ENCODE measurements at places on chromosomes 7 and 10.
A peak's percentile ranks its signal among the peaks of the same experiment; 100 is the strongest.

DNA sequence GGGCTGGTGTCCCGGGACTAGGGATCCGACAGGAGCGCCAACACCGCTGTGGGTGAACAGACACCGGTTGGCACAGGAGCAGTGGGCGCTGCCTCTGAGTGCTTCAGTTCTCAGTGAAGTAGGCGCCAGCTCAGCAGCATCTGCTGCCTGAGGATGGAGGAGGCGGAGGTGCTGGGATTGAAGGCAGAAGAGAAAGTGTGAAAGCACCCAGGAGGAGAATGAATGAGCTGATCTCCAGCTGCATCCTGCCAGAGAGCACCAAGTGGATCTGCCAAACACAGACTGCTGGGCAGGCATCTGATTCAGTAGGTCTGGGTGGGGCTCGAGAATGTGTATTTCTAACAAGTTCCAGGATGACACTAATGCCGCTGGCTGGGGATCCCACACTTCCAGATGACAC, 74.5 kb downstream of the LANCL2 start:
- DNase-seq, result peak; percentile 22

- DNase-seq, result no peak
These were observed 444.2 kb upstream of the C7orf33 start for GRCh38 chr7:148146346-148146745.

DNA sequence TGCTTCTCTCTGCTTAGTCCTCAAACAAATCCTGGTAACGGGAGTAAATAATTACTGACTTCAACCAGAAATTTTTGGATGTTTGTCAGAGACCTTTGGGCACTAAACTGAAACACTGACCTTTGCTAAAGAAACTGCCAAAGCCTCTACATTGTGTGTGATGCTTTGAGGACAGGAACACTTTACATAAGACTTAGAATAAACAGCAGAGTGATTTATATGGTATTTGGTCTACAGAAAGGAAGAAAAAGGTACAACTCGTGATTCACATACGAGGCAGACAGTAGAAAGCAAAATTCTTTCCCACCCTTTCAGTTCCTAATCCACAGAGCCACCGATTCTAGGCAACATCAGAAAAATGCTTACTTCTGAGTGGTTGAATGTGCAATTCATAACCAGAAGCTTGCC, 59.8 kb downstream of the SLC16A12 start:
- DNase-seq, result no peak

DNA sequence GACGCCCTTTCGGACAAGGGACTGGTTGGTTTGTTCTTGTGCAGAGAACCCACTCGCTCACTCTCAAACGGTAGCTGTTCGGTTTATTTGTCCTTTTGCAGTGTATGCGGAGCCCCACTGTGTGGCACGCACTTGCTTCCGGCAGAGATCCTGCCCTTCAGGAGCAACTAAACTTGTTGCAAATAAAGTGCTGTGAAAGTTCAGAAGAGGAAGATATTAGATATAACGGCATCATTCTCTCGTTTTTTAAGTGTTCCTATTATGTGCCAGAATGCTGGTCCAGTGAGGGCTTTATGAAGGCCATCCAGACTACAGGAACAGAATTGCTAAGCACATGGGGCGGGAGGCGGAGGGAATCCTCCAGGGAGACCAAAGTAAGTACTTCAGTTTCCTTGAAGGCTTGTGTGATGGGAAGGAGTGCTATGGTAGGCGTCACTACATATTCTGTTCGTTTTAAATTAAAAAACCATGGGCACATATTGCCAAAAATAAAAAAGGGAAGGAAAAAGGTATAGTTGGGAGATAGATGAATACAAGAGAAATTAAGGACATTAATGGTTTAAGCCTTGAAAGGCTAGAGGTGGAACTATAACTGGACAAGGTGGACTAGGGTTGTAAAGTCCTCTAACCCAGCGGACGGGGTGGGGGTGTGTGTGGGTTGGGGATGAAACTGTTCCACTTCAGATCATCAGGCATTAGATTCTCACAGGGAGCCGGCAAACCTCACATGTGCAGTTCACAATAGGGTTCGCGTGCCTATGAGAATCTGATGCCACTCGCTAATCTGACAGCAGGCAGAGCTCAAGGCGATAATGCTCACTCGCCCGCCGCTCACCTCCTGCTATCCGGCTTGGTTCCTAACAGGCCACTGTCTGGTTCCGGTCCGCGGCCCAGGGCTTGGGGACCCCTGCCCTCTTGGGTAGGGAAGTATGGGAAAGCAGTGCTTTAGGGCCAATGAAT, 704 bp upstream of the ERLIN1 start:
- DNase-seq, result no peak

- no peak for DNase-seq
These were observed 74.3 kb downstream of the SAMD9 start for GRCh38 chr7:93043385-93043985.

- DNase-seq, result no peak
These were observed 6.4 kb upstream of the NT5C2 start for GRCh38 chr10:103199488-103199887.

GRCh38 chr10:100303724-100304319, 17.3 kb upstream of the BLOC1S2 start:
- DNase-seq, result no peak

DNA sequence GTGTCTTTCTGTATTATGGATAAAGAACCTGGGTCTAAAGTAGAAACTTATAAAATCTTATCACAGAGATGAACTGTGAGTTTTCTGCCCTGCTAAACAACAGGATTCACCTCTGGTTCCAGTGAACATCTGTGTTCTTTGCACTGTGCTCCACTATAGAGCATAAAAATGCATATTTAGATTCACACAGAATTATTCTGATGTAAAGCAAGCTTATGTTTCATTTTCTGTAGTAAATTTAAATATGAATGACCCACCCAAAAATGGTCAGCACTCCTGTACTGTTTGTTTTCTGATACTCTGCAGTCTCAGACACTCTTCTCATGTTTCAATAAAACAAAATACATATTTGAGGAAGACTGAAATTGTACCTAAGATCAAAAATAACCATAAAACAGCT, 204.5 kb upstream of the PLXDC2 start:
- no peak for DNase-seq

- no peak for DNase-seq
These were observed 1.7 kb downstream of the URGCP start for GRCh38 chr7:43904533-43905208.

DNA sequence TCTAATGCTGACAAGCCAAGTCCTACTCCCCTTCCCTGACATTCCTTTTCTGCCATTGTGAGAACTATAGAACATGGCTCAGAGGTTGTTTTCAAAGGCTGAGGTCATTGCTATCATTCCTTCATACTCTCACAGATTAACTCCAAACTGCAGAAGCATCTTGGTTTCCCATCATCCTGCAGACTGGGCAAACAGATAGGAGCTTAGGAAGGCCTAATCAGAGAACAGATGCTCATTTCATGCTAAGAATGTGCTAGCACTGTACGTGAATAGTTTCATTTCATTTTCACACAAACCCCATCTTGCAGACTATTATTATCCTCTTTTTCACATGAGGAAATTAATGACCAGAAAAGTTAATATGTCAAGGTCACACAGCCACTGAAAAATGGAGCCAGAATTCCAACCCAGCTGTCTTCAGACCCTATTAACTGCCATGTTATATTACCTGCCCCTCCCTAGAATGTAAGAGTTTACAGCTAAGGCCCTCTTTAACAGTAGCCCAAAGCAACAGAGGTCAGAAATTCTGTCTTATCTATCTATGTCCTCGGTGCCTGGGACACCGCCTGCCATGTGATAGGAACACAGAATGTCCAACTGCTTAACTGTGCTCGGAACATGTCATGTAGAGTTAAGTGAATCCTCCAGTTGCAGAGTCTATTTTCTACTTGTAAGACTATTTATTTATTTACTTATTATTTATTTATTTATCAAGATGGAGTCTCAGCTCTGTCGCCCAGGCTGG, 2.9 kb upstream of the LCOR start:
- no peak for DNase-seq

DNA sequence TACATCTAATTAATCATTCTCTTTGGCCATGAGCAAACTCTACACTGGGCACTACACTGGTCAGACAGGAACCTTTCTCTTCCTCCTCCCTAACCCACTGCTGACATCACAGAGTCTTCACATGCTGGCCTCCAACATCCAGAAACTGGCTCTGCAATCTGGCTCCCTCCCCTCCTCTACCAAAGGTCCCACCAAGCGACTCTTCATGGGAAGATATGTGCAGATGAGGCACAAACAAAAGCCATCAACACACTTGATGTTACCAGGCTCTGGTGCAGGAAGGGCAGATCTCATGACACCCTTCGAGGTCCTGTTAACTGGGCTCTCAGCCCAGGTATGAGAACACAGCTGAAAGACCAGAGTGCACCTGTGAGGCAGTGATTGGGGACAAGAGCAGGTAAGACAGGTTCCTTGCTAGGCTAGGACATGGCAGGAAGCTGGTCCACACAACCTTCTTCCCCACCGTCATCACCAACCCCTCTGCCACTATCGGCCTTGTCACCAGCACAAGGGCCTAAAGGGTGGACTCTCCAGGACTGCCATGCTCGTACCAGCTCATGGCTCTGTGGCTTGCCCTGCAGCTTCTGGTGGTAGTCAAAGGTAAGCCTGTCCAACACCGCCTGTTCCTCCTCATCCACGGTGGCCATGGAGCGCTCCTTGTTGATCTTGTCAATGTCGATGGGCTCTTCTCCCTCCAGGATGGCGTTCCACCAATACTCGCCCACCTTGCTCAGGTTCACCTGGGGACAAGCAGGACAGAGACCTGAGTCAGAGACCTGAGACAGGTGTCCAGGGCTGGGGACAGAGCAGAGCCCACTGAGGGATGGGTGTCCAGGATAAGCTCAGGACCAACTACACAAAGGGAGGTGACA, 66.6 kb upstream of the CAMK2B start:
- no peak for DNase-seq

GRCh38 chr10:43801626-43802025, 152.9 kb upstream of the ZNF32 start:
- no peak for DNase-seq

- no peak for DNase-seq
These were observed 115.1 kb downstream of the FRMD4A start for GRCh38 chr10:14215641-14216040.

GRCh38 chr10:5184987-5185775, at the start of gene AKR1C8:
Gene AKR1C8, minus strand, starts transcription at chr10:5185150. Its CDS starts 46 bp downstream, at chr10:5185104.
- no peak for DNase-seq

- no peak for DNase-seq
These were observed 16.3 kb downstream of the TPK1 start for GRCh38 chr7:144819566-144819965.

GRCh38 chr10:59337201-59337652, 25.1 kb downstream of the FAM13C start:
- DNase-seq, result peak; percentile 36

DNA sequence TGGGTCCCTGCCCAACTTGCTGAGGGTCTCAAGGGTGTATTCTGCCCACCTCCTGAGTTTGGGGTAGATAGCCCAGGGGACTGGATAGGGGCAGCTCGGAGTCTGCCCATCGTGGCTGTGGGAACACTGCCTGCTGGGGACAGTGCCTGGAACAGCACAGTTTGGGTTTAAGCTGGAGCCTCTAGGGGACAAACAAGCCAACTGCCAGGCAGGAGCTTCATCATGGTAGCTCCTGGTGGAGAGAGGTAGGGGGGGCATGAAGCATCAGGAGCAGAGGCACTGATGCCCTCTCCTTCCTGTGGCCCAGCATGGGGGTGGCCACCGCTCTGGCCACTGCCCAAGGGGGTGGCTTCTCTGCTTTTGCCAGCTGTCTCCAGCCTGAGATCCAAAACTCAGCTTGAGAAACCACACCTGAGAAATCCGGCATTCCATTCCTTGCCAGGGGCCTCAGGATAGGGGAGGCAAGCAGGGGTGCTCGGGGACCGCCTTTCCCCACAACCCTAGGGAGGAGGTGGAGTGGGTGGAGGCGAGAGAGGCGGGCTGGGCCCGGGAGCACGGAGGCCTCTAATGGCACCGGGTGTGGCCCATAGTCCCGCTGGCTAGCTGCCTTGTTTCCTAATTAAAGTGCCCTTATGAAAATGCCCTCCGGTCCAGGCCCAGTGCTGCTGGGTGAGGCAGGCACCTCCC, 47.6 kb downstream of the UNC5B start:
- DNase-seq, result no peak

DNA sequence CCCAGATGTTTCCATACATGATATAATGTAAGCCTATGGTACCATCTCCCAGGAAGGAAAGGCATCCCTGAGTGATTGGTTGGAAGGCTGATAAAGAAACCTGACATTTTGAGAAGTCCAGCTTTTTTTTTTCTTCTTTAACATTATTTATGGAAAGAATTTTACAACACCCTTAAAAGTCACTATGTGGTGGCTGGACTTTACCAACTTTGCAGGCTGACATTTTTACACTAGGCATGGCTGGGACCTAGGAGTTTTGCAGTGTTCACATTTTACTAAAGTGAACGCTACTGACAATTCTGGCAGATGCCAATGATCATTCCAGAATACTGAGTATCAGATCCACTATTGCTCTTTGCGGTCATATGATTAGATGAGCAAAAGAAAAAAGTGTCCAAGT, 239.9 kb downstream of the GLI3 start:
- DNase-seq, result no peak

GRCh38 chr10:91295346-91295745, 74.9 kb downstream of the PCGF5 start:
- DNase-seq, result no peak

GRCh38 chr10:33416209-33416608, 81.7 kb upstream of the NRP1 start:
- no peak for DNase-seq

- DNase-seq, result no peak
These were observed 13.1 kb downstream of the ADGRA1 start for GRCh38 chr10:133100706-133101415.

DNA sequence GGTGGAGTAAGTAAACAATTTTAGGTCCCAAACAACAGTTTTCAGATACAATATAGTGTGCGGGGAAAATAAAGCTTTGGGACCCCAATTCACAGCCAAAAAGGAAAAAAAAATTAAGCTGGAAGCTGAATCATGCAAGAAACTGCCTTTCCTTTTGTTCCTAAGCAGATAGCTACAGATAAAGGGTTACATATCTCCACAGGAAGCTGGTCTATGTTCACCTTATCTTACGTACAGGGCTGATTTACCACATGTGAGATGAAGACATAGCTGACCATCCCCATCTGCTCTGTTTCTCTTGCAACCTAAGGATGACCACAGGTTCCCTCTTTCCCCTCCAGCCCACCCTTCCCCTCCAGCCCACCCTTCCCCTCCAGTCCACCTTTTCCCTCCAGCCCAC, 14.2 kb upstream of the PFKP start:
- DNase-seq, result no peak

DNA sequence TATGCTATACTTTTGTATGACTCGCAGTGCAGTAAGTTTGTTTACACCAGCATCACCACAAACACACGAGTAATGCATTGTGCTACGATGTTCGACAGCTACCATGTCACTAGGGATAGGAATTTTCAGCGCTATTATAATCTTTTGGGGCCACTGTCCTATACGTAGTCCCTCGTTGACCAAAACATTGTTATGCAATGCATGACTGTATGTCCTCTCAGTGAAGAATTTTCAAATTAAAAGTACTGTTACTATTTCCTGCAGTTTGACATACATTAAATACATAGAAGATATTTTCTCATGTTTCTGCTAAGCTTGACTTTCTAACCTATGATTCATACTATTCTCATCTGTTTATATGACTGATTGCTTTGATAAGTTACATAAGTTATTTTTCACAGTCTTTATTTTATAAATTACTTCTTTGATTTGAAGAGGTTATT, 203.6 kb downstream of the VTI1A start:
- DNase-seq, result no peak
